ENCODE measurements at places on chromosomes 13 and 19.

DNA sequence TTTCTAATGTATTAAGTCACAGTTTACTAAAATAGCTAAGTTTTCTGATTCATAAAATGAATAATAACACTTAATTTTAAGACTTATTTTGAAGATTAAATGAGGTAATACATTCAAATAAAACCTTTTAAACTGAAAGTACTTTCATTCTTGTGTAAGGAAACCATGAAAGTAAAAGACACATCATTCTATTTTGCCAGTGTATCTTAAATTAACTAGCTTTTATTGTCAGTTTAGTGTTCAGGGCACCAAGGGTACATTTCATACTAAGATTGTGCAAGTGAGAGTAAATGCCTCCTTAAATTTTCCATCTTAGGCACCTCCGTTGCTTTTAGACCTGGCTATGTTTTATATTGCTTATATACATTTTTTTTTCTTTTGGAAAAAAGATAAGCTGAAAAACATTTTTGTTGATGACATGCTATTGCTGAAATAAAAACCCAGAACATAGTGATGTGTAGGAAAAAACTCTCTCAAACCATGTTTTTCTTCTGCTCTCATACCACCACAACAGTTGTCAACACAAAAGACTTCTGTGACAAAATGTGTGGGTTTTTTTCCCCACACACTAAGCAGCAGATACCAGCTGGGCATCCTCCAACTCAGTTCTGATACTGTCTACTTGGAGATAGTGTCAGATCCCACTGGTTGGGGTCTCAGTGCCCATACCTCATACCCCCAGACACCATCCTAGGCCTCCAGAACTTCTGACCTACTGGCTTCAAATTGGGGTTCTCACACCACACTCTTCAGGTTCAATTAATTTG is 30.7 kb upstream of the LPAR6 start:
- DNase-seq: no peak

DNA sequence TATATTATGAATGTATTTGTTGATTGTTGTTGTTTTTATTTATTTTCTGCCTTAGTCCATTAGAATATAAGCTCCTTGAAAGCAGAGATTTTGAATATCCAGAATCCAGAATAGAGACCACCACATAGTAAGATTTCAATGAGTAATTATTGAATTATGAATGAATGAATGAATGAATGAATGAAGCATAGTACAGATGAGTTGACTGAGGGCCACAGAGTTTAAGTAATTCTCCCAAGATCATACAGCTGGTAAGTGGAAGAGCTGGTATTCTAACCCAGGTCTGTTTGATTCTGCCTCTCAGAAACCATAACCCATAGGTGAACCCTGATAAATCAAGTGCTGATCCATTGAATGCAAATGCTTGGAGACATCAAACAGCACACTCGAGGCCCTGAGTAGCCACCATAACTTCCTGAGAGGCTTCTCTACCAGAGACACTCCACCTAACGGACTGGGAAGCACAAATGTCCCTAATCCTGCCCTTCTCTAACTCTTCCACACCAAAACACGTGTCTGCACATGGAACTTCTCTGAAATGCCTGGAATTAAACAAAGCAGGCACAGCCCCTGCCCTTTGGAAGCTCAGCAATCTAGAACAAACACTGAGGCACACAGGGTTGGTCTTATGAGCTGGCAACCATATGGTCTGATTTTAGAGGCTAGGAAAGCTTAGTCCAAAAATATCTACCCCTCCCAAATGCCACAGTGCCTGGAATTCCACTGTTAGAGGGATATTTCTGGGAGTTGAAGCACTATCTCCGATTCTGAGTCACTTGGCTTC is 190.1 kb downstream of the FOXO1 start:
- DNase-seq: no peak

DNA sequence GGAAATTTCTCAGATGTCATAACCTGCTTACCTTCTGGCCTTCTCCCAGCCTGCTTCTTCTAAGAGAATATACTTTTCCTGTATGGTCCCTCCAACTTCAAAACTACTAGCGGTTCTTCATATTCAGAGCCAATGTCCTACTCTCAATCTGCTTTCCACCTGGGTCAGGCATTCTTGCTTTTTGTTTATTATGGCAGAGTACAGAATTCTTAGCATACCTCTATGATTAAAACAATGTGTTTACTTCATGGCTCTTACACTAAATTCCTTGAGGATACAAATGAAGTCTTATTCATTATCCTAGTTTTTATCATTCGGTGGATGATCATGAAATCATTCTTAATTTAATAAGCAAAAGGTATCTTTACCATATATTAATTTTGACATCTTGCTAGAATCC is 484.2 kb upstream of the SLITRK1 start:
- DNase-seq: no peak

GRCh38 chr13:110676595-110677587 is 29.0 kb downstream of the CARS2 start:
- no peak for DNase-seq

DNA sequence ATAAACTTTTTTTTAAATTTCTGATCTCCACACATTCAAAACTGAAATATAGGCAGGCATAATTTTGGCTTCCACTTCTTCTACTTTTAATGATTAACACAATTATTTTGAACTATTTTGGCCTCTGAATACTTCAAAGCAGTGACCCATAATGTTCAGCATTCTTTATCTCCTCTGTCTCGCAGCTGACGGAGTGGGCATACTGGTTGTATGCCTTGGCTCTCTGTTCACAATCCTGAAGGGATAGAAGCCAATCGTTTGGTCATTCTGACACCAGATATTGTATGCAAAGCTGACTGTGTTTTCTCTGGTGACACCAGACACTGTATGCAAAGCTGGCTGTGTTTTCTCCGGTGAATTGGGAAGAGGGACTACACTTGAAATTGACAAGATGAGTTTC is 833.0 kb downstream of the EFNB2 start:
- DNase-seq: no peak

GRCh38 chr19:38869836-38870607 is 8.1 kb downstream of the RINL start:
- DNase-seq: no peak

- DNase-seq: no peak
Observed at GRCh38 chr19:54448040-54448773, 792 bp upstream of the LENG8 start.
